ENCODE measurements at places on chromosomes 1 and 21.

DNA sequence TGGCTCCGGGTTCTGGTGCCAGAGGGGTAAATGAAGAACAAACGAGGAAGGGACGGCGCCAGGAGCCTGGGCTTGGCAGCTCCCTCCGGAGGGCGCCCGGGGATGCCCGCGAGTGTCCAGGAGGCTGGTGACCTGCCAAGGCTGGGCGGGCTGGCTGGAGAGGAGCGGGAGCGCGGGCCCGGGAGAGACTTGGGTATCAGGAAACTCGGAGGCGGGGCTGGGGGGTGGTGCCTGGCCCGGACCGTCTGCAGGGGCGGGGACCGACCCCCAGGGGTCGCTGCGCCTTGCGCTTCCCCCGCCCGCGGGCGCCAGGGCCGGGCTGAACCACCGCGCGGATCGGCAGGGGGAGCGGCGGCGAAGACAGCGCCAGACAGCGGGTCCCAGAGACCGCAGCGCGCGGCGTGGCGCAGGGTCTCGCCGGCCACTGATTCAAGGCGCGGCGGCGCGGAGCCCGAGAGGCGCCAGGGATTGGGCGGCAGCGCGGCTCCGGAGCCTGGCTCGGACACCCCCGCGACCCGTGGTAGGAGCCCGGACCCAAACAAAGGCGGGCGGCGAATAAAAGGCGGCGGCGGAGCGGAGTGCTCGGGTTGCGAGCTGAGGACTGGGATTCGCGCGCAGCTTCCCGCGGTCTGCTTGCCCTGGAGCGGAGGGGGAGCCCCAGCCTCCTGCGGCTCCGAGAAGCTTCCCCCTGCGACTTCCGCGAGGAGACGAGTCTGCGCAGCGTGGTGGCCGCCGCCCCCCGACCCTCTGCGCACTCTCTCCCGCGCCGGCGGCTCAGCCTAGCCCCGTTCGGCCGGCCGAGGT is at the start of gene DISP3:
Gene DISP3 (plus strand): TSS at position 585 of the 804 bp plus-strand sequence. CDS start 21,838 bp downstream, outside the sequence.
- peak; percentile 39 for DNase-seq

- peak; percentile 55 for DNase-seq
Observed at GRCh38 chr1:9494936-9495758, 44.1 kb upstream of the SLC25A33 start.

DNA sequence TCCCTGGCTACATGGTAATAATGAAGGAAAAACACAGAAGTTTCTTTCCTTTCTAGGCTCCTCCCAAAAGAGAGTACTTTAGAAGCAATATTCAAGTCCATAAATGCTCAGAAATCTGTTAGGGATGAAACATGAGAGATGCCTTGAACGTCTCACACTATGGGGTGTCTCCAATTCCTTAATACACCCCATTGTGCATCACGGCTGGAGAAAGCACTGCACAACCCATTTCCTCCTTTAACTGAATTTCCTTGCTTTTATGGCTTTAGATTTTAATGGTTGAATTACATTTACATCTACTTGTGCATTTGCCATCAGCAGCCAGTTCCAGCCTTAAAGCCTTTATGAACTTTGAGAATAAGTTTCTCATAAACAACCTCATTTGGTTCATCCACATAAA is 498.9 kb upstream of the PTBP2 start:
- DNase-seq = no peak

DNA sequence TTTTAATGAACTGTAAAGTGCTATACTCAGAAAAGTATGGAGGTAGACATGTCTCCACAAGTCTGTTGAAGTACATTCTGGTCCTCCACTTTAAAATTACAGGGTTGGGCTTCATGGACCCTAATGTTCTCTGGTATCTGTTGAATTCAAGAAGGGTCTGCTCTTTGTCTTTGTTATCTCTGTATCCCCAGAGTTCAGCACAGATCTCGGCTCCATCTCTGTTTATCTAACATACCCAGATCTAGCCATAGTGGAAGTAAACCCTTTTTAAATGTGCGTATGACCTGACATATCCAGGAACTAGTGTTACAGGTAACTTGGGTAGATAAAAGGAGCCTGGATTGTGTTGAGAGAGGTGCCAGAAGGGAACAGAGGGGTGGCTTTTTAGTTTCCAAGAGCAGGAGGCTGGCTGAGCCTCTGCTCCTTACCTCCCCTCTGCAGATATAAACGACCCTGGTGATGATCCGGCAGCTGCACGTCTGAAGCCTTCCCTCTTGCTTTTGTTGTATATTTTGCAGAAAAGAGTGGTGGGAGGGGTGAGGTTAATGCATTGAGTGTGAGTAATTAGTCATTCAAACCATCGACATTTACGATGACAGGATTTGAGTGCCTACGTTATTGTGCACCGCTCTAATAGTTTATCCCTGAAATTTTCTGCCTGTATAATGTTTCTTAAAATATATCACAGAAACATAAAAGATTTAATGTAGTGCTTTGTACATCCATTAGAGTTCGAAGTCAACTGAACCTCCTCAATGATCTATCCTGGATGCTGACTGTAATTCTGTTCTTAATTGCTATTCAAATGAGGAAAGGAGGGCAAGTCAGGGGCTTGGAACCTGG is 30.8 kb downstream of the ELAVL4 start:
- no peak for DNase-seq

DNA sequence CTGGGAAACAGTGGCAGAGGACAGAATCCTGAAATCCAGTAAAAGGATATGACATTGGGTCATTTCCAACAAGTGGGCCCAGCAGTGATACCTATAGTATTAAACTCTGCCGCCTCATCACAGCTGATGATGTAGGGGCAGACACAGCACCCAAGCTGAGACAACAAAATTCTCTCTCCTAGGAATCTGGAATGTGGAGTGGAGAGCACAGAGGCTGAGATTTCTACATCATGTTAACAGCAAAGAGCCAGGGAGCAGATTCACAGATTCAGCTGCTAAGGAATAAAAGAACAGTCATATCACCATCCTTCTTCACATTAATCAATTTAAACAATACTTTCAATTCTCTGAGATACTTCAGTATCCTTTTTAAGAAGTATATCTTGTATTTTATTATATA is 61.9 kb downstream of the CRP start:
- no peak for DNase-seq

DNA sequence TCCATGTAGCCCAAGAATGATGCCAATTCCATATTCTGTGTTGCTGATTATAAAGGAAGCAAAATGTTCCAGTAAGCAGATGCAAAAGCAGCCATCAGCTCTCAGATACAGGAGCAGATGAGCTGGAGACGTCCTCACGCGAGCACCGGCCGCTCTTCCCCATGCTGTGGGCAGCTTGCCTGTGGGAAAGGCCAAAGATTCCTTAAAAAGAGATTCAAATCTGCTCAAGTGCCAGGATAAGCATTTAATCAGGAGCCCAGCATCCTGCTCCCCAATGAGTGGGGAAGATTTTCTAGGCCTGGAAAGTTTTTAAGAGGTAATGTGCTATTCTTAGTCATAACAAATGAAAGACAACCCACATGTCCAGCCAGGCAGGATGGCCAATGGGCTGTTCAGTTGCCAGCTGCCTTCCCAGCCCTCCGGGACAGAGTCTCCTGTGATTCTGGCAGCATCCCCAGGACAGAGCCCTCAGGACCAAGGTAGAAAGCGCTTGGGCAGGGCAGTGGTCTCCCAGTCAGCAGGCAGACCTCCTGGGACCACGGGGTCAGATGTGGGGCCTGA is 108.2 kb upstream of the TMPRSS2 start:
- DNase-seq = no peak

- DNase-seq = no peak
Observed at GRCh38 chr1:162701286-162701685, 69.0 kb downstream of the DDR2 start.

- no peak for DNase-seq
Observed at GRCh38 chr21:43025636-43026180, 49.9 kb downstream of the CBS start.

DNA sequence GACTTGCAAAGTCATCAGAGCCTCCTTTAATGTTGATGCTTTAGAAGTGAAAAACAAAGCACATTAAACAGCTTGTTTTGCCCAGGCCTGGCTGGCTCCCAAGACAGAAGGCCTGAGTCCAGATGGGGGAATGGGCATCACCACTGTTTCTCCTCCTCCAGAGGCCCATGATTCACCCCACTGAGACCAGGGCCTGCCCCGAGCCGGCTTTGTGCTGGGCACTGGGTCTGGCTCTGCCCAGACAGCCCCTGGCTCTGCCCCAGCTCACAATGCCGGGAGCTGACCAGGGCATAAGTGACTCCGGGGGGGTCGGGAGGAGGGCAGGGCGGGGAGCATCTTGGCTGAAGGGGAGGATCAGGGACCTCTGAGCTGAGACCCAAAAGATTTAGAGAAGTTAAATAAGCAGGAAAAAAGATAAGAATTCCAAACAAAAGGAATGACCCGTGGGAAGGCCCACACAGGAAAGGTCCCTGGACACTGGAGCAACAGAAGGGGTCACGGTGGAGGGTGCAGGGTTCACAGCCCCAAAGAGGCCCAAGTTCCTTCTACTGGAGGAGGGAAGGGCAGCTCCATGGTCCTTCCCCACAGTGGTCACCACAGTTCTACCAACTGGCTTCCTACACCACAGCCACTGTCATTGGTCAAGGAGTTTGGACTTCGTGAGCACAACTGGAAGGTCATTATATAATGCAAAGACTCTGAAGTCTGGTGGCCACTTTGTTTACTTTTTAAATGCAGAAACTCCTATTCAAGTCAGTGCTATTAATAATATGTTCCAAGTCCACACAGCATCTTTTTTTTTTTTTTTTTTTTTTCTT is 5.5 kb downstream of the C2CD2 start:
- DNase-seq = no peak

DNA sequence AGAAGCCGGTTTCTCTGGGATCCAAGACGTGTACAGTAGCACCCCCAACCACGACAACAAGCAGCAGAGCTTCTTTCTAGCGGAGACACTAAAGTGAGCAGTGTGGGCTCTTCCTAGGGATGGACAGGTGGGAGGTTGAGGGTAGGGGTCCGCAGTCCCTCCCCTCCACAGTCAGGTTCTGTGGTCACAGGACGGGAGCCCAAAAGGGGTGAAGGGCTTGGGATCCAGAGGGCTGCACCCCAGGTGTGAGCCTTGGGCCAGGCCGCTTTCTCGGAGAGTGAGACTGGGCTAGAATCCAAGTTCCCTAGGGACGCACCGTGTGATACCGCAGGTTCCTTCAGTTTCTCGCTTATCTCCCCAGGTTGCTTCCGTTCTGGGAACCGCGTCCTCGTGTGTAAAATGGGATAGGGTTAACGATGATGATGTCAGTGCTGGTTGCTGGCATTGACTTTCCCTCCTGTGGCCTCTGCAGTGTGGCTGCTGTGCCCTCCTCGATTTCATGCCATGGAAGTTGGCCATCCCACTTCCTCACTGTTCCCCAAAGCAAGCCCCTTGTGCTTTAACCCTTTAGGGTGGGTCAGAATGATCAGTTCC is 17.3 kb upstream of the SELENON start:
- no peak for DNase-seq

DNA sequence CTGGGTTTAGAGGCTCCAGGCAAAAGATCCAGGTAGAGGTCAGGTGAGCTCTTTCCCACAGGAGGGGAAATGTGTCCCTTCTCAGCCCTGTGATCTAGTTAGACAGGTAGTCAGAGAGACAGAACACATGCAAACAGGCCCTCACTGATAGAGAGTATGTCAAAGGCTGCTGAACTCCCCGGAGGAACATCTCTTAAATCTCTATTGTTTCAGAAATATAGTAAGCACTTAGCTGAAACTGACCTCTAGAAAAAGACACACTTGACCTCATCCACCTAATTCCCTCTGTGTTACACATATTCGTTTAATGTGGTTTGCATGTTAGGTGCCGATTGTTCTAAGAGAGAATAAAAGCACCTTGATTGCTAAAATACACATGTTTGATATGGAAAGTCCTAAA is 23.3 kb downstream of the SUSD4 start:
- no peak for DNase-seq

DNA sequence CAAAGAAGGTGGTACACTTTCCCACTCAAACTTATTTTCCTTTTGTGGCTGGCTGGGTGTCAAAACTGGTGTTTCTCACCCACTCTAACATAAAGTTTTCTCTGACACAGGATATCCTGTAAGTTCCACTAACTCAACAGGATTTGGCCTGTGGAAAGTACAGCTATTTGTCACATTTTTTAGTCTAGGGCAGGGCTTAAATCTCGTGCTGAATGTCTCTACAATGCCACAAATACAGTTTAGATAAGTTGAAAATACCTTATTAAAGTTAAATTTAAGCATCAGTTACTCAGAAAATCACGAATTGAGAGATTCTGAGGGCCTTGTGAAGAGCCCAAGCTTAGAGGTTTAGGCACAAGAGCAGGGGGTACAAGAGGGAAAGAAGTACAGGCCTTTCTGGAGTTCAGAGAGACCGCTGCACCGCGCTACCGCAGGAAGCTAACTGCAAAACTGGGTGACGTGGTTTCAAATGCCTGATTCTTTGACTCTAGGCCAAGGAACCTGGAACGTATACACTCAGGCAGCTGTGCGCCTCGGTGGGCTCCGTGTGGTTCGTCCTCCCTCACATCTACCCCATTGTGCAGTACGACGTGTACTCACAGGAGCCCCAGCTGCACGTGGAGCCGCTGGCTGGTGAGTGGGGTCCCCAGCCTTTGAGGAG is 23.4 kb upstream of the PWP2 start:
- no peak for DNase-seq

All from stimulated activated CD4-positive, alpha-beta T cell treated with anti-CD3 and anti-CD28 coated beads, TNF-alpha, amount 100 ng/mL, for 4 hours (primary cell).